Activated CD4-positive, alpha-beta T cell treated with anti-CD3 and anti-CD28 coated beads, Interleukin-10, Interleukin-2, amounts not matched to agents 100 ng/mL and 50 ng/mL, durations not matched to agents 16 hours and 8 hours (primary cell): ENCODE measurements at places on chromosomes 5 and 9.

- DNase-seq, result no peak
Measured at GRCh38 chr5:150670275-150670947, 9.4 kb downstream of the MYOZ3 start.

DNA sequence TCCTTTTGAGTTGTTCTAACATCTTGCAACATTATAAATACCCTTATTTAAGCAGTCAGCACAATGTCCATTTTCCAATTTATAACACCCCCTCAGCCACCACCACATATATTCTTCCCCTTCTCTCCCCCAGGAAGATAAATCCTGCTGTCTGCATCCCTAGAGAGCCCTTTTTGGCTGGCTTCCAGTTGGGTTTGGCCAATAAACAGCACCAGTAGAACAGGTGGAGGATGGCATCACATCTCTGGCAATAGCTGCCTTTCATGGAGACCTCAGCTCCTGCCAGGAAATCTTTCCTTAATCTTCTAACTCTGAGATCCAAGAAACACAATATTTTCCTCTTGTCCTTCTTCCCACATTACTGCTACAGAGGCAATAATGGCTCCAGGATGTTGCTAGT is 53.7 kb downstream of the TRIM36 start:
- DNase-seq, result no peak

DNA sequence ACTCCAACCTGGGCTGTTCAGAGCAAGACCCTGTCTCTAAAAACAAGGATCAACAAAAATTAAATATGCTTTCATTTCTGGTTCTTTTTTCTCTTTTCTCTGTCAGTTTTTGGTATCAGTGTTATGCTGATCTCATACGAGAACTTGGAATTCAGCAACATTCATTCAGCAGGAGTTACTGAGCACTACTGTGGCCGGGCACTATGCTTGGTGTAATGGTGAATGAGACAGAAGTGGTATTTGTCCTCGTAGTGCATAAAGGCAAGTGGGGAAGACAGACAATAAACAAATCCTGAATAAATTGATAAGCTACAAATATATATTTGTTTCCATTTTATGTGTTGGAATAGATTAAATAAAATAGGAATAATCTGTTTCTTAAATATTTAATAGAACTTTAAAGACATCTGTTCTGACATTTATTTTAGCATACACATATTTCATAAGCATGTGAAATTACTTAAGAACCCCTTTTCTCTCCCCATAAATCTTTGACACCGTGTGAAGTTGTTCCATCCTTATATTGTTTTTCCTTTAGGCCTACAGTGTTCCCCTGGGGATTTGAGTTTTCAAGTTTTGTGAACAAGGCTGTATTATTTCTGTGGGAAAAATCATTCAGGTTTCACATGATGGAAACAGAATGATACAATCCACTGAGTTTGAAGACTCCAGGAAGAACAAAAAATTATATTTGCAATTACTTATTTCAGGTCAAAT is 24.6 kb downstream of the UBAP1 start:
- DNase-seq, result no peak

DNA sequence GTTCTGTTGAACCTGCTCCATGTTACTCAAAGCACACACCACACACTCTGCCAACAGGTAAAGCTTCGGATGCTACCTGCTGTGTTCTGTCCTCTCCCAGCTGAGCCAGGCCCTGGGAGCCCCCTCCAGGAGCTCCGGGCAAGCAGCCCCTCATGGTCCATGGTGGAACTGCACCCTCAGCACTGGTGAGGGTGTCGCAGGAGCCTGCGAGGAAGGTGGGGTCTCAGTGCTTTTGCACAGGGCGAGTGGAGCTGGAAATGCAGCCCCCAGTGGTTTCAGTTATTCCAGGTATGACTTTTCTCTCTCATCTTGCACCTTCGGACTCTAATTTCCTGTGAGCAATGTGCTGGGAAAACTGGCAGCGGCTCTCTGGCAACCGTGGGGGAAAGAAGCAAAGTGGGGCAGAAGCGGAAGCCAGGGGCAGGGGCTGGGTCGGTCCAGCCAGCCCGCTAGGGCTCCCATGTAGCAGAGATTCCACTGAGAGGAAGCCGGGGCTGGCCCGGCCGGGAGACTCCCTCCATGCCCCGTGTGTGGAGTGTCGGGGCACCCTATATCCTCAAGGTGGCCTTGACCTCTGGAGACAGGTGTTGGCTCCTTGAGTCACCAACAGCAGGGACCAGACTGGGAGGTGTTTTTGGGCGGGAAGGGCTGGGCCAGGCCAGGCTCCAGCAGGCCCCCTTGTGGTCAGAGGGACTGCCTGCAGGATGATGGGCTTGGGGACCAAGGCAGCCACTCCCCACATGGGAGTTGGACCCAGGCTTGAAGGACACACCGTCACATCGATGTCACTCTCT is 75.6 kb upstream of the PRSS3 start:
- peak; percentile 59 for DNase-seq
